ENCODE measurements at places on chromosomes 4 and X.

DNA sequence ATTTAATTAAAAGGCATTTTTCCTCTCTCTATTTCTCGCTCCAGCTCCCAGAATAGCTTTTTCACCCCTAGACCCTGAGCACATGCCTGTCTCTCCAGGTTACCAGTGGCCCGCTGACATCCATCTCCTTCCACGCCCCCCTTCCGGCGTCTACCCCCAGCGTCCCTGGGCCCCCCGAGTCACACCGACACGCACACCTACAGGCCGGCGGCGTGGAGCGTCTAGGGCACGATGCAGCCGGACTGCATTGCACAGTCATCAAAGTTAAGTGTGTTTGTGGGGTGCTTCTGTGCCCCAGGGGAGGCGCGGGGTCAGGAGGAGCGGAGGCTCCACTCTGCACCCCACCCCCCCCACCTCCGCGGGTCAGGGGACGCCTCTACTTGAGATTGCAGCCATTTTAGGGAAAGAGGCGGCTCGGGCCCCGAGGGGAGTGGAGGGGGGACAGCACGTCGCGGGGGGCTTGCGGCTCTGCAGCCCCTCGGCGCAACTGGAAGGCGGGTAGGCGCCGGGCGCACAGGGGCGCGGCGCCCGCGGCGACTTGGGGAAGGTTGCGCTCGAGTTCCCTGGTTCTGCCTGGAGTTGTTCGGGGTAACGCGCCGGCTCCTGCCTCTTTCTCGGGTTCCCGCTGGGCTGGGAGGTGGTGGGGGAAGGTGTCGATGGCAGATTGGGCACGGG is 112.7 kb downstream of the DHX15 start:
- DNase-seq, result no peak

DNA sequence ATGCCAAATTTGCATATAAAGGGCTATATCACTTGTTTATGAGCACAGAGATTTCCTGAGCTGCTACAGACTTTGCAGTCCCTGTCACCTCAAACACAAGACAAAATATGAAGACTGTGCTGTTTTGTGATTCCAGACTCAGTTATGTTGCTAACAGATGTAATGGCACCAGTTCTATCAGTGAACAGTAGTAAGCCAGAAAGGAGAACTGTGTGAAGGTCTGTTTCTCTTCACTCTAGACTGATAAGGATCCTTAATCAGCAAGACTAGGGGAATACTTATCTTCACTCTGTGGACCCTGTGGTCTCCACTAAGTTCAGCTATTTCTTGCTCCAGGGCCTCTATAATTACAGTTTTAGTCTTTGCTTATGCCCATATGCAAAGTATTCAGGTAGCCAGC is 82.7 kb downstream of the ANXA5 start:
- no peak for DNase-seq

- DNase-seq, result no peak
Measured at GRCh38 chr4:82975792-82976191, 34.8 kb downstream of the LIN54 start.

DNA sequence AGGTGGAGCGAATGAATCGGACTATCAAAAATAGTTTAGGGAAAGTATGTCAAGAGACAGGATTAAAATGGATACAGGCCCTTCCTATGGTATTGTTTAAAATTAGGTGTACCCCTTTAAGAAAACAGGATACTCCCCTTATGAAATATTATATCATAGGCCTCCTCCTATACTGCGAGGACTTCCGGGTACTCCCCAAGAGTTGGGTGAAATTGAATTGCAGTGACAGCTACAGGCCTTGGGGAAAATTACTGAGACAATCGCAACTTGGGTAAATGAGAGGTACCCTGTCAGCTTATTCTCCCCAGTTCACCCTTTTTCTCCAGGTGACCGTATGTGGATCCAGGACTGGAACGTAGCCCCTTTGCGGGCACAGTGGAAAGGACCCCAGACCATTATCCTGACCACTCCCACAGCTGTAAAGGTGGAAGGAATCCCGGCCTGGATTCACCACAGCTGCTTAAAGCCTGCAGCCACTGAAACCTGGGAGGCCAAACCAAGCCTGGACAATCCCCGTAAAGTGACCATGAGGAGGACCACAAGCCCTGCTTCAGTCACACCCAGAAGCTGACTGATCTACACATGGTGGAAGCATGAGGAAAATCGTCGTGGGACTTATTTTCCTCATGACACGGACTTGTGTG is 1138.1 kb downstream of the ARAP2 start:
- no peak for DNase-seq

GRCh38 chr4:78484574-78484973 is 67.0 kb upstream of the ANXA3 start:
- DNase-seq, result no peak

GRCh38 chr4:26889356-26889755 is 28.7 kb downstream of the STIM2 start:
- DNase-seq, result no peak

- DNase-seq, result peak; percentile 70
Measured at GRCh38 chr4:40325406-40326019, 9.6 kb upstream of the CHRNA9 start.

- DNase-seq, result no peak
Measured at GRCh38 chrX:22516893-22517292, 244.2 kb downstream of the CBLL2 start.

- DNase-seq, result no peak
Measured at GRCh38 chrX:11129534-11130105, 18.5 kb downstream of the HCCS start.

- DNase-seq, result no peak
Measured at GRCh38 chr4:99234331-99235010, 15.4 kb upstream of the ADH6 start.

- DNase-seq, result no peak
Measured at GRCh38 chrX:82813671-82814078, 694.4 kb upstream of the POU3F4 start.

DNA sequence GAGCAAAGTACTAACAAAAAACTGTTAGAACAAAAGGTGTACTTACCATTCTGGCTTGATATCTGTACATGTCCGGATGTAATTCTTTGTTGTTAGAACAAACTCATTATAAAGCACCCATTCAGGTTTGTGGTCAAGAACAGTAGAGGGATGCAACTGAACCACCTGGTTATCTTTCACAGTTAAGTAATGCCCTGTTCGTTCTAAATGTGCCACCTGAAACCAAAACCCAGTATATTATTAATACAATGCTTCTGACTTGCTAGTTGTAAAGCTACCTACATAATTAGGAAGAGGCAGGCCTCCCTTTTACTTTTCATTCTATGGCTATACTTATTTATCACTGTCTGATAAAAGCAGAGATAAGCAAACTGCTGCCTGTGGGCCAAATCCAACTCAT is 54.8 kb downstream of the DHX15 start:
- no peak for DNase-seq

GRCh38 chrX:110791071-110791470 is 4.5 kb downstream of the CHRDL1 start:
- DNase-seq, result no peak

GRCh38 chr4:60745800-60746571 is 454.1 kb upstream of the ADGRL3 start:
- no peak for DNase-seq

DNA sequence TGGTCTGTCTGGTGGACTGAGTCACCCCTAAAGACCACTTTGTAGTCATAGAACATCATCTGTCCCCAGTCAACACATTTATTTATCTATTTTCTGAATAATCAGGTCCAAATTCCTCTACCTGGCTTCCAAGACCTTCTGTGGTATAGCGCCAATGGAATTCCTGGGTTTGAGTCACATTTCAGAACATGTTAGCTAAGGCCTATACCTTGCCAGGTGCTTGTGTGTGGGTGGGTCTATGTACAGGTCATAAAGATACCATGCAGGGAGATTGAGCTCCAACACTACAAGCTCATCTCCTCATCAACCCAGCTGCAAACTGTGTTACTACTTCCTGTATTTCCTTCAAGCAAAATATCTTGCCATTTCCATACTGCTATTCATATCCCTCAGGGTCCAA is 113.3 kb downstream of the TRAPPC11 start:
- no peak for DNase-seq

GRCh38 chr4:169225058-169225751 is 45.6 kb downstream of the SH3RF1 start:
- no peak for DNase-seq
